ENCODE measurements at places on chromosomes 6 and 20.

GRCh38 chr6:39812496-39812852 lies 20.3 kb downstream of the DAAM2 start:
- no peak for DNase-seq

GRCh38 chr6:163565140-163565539 lies 150.6 kb downstream of the QKI start:
- no peak for DNase-seq

DNA sequence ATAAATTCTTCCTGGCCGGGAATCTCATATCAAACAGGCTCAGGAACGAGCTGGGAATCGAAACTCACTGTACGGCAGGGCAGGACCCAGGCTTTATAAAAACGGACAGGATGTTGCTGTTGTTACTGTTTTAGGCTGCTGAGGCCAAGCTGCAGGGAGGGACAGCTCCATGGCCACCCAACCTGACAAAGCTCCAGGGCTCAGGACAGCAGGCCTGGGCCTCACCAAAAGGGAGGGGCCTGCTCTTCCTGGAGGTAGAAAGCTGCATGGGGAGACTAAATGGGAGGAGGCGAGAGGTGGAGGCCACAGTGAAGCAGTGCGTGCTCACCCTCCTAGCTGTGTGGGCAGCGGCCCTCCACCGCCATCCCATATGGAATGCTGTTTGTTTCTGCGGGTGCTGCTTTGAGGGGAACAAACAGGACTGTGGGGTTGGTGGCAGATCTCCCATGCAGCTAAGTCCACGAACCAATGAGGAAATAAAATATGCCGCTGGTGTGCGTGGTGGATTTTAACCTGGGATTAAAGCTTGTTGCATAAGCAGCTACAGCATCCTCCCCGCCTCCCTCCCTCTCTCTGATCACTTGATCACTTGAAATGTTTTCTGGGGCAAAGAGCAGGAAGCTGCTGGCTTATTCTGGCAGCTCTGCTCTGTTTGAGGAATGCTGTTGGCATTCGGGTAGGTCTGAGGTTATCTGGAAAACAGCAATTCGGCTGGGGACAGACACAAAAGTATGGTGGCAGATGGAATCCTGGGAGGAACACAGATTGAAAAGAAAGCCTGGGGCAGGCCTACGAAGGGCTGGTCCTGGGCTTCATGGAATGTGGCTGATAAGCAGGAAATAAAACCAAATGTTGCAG lies 2.4 kb upstream of the ZMYND8 start:
- DNase-seq: no peak

DNA sequence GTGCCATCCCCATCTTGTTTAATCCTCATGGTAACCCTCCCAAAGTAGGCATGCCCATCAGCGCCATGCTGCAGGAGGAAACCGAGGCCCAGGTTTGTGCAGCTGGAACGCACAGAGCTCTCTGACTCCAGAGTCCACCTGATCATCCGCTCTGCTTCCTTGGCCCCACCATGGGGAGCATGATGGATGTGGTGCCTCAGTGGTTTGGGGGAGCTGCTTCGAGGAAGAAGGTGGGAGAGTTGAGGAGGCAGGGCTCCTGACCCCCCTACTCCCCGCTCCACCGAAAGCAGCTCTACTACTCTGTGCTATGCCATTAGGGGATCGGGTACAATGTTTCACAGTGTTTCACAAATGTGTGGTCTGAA lies 52.2 kb downstream of the TGM2 start:
- no peak for DNase-seq

GRCh38 chr6:29227235-29227634 lies 56.5 kb downstream of the OR2J2 start:
- no peak for DNase-seq

- no peak for DNase-seq
These were observed 147.7 kb downstream of the KCNQ5 start for GRCh38 chr6:72769459-72770125.

- DNase-seq: no peak
These were observed 16.0 kb downstream of the PMEPA1 start for GRCh38 chr20:57693670-57694329.

GRCh38 chr20:40393197-40394079 lies 295.6 kb downstream of the MAFB start:
- no peak for DNase-seq

- no peak for DNase-seq
These were observed 10.7 kb upstream of the SLC17A1 start for GRCh38 chr6:25842526-25842925.

DNA sequence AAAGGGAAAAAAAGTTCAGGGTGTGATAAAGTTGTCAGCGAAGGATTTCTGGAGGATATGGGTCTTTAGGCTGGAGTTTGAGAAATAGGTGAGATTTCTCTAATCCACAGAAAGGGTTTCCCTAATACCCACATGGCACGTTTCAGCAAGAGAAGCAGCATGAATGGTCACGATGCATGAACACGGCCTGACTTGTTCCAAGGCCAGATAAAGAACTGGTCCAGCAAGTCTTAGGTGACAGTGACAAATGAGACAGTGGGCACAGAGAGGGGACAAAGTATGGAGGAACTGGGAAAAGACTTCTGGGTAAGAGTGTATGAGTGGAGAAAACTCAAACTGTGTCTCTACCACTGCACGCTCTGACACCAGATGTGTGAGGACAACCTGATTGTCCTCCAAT lies 262.0 kb upstream of the FOXQ1 start:
- DNase-seq: no peak

DNA sequence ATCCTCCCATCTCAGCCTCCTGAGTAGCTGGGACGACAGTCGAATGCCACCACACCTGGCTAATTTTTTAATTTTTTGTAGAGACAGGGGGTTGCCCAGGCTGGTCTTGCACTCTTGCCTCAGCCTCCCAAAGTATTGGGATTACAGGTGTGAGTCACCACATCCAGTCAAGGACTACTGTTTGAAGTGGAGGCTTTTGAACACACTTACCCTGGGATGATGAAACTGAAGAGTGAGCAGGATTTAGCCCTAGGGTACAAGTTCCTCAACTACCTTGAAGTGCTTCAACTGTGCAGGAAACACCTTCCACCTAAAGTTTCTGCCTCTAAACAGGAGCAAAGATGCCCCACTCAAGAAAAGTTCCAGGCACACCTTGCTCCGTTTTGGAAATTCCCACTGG lies 15.7 kb upstream of the PARD6B start:
- DNase-seq: no peak

- DNase-seq: no peak
These were observed 102.8 kb downstream of the NRSN1 start for GRCh38 chr6:24228681-24229255.

GRCh38 chr6:133236932-133237331 lies 4.2 kb upstream of the EYA4 start:
- no peak for DNase-seq

GRCh38 chr6:12442455-12442854 lies 152.3 kb downstream of the EDN1 start:
- no peak for DNase-seq

DNA sequence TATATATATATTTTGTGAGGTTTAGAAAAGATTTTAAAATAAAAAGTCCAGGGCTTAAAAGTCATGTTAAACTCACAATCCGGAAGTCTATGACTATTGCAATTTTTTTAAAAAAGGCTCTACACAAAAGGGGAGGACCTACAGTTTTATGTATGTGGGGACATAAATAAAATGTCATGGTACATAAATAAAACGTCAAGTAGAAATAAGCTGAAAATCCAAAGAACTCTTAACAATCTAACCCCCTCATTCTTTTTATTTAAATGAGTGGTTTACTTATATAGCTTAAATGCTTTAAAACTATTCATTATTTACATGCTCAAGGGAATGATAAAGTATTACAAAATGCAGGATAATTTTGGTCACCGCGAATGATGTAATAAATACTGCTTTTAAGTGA lies 36.2 kb downstream of the STX7 start:
- DNase-seq: no peak

GRCh38 chr20:4502756-4503155 lies 219.0 kb upstream of the PRND start:
- no peak for DNase-seq

DNA sequence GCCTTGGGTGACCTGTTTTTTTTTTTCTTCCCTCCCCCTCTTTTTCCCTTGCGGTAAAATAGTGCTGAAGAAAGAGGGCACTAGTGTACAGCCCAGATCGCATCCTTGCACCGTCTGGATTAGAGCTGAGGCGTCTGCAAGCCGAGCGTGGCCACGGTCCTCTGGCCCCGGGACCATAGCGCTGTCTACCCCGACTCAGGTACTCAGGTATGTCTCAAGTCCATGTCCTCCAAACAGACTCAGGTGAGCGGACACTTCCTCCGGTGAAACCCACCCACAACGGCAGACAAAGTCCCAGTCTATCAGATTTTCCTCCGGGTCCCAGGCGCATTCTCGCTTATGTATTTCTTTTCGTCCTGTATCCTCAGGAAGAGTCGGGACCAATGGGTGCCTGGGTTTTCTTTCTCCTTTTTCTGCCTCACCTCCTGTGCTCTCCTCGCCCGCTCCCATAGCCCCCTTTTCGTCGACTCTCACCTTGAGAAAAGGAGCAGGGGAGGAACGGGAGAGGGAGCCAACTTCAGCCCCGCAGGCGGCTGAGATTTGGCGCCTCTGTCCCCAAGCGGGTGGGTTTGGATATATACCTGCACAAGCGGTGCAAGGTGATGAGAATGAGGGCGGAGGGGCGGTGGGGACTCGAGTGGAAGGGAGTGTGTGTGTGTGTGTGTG lies 1.1 kb upstream of the GRM1 start:
- DNase-seq: no peak

DNA sequence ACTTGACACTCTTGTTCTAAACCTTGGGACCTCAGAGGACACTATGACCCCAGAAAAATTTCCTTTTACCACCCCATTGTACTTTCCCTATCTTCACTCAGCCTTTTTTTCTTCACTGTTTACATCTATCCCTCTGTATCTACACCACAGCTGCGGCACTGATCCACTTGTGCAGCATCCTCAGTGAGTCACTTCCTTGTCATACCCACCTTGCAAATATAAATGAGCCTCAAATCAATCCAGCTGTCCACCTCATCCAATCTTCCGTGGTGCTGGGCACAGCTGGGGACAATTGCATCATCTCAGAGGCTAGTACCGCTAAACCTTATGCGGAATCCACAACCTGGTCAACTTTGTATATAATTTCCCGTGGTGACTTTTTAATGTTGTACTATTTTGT lies 710.5 kb downstream of the QKI start:
- DNase-seq: no peak

DNA sequence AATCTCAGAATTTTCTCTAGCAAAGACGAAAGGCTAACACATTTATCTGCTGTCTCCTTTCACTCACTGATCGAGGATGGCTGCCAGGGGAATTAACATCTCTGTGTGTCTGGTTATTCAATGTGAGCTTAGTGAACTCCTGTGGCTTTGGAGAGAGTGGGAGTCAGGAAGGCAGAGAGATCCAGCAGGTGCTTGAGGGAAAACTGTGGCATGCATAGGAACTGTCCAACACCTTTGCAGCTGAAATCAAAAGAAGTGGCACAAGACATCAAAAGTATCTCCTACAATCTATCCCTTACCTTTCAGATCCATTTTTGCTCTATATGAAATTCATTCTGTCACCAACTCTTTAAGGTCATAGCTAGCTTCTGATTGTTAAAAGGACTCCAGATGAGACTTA lies 11.8 kb upstream of the FAM184A start:
- no peak for DNase-seq

DNA sequence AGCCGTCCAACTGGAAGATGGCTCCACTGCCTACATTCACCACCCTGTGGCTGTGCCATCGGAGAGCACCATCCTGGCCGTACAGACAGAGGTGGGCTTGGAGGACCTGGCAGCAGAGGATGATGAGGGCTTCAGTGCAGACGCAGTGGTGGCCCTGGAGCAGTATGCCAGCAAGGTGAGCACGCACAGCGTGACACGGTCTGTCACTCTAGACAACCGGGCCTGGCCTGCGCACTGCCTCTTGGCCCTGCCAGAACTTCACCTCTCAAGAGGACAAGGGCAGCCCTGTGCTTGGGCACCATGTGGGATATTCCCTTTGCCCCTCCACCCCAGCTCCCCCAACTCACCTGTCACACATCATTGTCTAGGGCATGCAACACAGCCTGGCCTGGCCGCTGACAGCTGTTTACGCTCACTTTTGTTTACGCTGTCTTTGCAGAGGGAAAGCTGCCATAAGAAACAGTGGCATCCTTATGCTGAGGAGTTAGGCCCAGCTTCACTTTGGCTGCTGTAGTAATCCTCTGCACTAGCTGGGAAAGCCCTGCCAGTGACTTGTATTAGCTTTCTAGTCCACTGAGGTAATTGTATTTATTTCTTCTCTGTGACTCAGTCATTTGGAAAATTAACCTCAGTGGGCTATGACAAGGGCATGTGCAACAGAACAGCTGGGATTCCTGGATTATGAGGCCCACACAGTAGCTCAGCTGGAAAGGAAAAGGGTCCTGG lies 9.8 kb upstream of the DEF6 start:
- DNase-seq: no peak

GRCh38 chr20:36181934-36182603 lies 27.5 kb downstream of the EPB41L1 start:
- DNase-seq: no peak

- DNase-seq: no peak
These were observed 328.6 kb upstream of the PLCB4 start for GRCh38 chr20:8740265-8740664.

GRCh38 chr6:111784433-111784832 lies 88.8 kb downstream of the FYN start:
- no peak for DNase-seq
